IMR-90 (cell line): ENCODE measurements at places on chromosomes 2 and 18.

DNA sequence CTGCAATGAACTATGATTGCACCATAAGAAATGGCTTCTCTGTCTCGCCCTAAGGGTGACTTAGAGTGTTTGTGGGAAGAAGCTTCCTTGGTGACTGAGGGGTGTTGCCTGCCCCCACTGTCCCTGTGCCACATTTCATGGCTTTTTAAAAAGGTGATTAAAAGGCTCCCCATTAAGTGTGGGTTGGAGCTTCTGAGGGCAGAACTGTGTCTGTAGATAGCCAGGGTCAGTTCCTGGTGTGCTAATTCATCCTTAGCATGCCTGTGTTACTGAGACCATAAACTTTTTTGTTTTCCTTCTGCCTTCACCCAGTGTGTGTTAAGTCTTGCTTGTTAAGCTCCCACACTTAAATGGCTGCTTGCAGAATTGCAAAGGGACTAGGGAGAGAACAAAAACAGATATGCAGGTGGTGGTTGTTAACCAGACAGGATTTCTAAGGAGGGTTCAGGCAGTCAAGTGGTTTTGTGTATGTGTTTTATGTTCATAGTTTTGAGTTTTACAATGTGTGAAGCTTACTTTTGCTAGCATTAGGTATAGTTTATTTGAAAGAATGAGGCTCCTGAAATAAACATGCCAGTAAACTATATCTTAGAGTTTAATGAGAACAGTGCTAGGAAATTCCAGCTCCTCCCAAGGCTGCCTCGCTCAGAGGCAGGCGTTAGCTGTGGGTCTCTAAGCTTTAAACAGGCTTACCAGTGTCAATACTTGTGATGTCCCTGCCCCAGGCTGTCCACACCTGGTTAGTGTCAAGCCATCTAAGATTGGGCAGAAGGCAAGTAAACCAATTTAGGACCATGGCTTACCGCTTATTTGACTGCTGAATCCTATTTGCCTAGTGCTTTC is 14.5 kb downstream of the CERS6 start:
- DNase-seq, result no peak

DNA sequence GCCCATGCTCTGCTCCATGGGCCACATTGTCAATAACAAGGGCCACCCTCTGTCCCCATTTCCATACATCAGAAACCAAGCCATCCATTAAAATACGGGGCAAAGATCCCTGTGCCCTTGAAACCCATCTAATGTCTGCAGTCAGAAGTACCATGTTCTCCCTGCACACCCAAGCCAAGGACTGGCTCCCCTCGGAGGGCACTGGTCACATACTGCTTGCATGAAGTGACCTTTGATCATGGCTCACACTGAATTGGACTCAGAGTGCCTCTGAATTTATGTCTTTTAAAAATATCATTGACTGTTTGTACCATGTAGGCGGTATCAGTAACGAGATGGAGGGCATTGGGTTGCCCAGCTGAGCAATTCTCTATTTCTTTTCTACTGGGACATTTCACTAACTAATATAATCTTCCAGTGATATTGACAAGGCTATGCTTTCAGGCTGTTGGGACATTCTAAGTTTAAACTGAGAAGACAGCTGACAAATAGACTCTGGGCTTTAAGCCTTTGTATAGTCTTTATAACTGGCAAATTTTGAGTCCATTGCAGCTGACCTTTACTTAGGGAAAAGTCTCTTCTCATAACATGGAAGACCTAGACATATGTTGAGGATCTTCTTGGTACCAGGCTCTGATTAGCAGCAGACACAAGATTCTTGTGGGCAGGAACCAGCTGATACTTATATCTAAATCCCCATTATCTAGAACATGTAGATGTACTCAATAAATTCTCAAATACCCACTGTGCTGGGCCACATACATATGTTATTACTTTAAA is 214.3 kb downstream of the MYCN start:
- no peak for DNase-seq

DNA sequence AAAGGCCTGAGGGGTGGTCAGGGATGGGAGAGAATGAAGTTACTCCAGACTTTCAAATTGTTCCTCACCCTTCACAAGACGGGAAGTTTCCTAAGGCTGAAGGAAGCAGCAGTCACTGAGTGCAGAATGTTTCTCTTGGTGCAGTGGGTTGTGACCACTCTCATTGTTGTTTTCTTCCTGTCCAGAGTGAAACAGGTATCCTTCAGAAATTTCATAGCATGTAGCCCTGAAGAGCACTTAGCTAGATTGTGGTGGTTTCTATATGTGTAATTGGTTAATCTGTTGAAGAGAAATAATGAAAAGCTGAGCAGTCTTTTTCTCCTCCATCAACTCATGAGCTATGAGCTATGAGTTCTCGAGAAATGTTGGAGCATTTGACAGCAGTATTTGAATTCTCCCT is 96.8 kb downstream of the GPD2 start:
- DNase-seq, result no peak

DNA sequence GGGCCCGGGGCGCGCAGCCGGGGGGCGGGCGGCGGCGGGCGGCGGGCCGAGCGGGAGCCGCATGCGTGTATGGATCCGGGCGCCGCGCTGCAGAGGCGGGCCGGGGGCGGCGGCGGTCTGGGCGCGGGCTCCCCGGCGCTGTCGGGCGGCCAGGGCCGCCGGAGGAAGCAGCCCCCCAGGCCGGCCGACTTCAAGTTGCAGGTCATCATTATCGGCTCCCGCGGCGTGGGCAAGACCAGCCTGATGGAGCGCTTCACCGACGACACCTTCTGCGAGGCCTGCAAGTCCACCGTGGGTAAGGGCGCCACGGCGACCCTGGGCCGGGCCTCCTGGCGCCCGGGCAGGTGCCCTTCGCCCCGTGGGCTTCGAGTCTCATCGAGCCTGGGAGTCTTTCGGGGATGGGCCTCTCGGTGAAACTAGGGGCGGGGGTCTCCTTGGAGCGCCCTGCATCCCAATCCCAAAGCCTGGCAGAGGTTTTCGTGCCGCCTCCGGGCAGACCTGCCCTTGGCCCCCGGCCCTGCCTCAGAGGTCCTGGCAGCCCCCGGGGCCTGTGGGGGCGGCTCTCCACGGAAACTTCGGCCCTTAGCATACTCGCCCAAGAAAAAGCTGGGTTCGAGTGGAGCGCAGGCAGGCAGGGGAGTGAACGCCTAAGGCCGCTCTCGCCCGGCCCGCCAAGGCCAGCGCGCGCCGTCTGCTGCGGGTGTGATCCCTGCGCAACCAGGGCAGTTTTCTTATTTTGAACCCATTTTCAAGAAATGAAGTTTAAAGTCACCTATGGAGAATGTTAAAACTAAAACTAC is 622 bp downstream of the RAB12 start:
- DNase-seq, result no peak

GRCh38 chr18:10536280-10536679 is 10.5 kb downstream of the NAPG start:
- peak; percentile 44 for DNase-seq

DNA sequence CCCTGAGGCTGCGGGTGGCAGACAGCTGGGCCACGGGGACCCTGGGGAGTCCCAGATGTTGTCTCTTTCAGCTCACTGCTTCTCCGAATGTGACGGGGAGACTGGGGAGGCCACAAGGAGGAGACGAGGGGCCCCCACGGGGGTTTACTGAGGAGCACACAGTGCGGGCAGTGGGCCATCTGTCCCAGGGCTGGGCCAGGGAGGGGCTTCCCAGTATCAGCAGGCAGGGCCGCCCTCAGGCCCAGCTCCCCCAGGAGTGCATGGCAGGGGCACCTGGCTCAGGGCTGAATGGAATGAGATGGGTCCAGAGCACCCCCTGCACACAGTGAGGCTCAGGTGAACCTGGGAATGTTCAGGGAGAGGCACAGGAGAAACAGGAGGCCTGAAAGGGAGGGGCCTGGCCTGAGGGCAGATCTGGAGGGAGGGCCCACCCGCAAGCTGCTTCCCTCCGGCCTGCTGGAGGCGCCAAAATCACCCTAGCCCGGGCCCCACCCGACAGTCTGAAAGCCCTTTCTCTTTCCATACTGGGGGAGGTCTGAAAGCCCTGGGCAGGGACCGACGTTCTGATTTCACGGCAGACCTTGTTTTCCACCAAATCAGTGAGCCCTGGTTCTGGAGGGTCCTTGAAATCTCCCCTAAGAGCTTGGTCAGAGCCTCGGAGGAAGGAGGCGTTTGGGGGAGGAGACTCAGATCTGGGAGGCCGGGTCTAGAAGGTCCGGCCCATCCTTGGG is 35.5 kb upstream of the PTMA start:
- DNase-seq, result peak; percentile 32

DNA sequence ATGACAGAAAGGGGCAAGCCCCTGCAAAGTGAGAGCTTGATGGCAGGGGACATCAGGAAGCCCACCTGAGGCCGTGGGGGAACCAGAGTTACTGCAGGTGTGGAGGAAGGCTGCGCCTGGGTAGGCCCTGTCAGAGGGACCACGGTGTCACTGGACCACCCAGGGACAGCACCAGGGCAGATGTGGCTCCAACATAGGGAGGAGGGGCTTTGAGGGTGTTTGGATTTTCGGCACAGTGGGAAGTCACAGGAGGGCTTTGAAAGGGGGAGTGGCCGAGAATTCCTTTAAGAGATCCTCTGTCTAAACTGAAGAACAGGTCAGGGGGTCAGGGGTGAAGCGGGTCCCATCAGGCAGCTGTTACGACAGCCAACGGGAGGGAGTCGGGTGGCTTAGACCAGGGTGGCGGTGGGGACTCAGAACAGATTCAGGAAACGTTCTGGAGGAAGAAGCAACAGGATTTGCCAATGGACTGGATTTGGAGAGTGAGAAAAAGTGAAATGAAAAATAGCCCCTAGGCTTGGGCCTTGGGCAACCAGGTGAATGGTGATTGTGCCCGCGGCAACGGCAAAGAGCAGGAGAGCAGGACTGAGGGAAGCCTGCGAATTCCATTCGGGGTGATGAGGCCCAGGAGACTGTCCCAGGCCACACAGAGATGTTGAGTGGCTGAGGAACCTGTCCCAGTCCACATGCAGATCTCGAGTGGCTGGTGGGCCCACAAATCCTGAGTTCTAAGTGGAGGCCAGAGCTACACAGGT is 166.1 kb downstream of the LAMA1 start:
- DNase-seq, result no peak

DNA sequence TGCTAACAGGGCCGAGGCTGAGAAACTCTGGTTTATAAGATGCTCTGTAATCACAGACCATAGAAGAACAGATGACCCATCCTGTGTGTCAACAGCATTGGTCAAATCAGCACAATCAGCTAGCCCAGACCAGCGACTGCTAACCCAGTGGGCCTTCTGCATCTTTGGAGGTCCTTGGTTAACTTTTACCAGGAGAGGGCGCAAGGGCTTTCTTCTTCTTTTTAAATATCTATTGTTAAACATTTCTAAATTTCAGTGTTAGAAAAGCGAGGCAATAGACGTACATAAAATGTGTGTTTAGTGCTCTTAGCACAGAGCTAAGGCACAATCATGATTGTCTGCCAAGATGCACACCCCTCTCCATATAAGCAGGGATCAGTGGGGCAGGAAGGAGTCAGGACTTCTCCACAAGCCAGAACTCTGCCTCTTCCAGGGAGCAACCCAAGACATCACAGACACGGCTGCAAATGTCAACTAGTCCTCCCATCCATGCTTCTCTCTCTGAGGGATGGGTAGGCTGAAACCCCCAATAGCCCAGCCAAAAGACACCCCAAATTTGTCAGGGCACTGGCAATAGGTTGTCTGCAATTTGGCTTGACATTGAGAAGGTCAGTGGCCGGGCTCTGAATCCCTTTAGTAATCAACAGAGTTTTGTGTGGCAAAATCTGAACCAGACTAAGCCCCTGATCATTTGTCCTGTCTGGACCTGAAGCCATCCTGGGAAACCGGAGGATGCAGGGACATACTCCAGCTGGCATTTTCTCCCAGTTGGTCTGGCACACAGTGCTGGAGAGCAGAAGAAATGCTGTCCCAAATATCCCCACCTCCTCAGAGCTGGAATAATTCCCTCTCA is 188.2 kb downstream of the BCL2 start:
- DNase-seq, result peak; percentile 59

- peak; percentile 33 for DNase-seq
Measured at GRCh38 chr2:149739171-149739882, 151.8 kb upstream of the MMADHC start.

GRCh38 chr18:49082714-49083688 is 132.2 kb upstream of the SMAD7 start:
- no peak for DNase-seq

DNA sequence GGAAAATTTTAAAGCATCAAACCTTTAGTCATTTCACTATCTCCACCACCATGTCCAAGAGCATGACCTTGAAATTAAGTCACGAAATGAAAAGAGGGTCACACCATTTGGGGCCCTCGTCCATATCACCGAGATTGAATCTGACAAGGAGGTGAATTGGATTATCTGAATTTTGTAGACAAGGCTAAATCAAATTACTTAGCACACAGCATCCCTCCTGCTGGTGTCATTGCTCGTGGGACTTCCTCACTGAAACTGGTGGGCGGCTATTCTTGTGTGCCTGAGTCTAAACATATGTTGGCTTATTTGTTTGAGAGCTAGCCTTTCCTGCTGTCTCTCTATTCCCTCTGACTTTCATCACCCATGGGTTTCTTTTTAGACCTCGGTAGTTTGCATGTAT is 64.6 kb upstream of the CNGA3 start:
- DNase-seq, result no peak

GRCh38 chr2:228115-228514 is 35.7 kb downstream of the SH3YL1 start:
- no peak for DNase-seq

- DNase-seq, result no peak
Measured at GRCh38 chr2:228549441-228550007, 368.0 kb upstream of the SPHKAP start.

GRCh38 chr2:208570851-208571763 is 164.5 kb downstream of the PTH2R start:
- no peak for DNase-seq

GRCh38 chr2:165113414-165113813 is 90.4 kb downstream of the SCN3A start:
- peak; percentile 58 for DNase-seq

- peak; percentile 31 for DNase-seq
Measured at GRCh38 chr18:55323051-55323994, 264.7 kb downstream of the TCF4 start.

GRCh38 chr18:2881088-2881839 is 34.5 kb downstream of the EMILIN2 start:
- DNase-seq, result peak; percentile 88

DNA sequence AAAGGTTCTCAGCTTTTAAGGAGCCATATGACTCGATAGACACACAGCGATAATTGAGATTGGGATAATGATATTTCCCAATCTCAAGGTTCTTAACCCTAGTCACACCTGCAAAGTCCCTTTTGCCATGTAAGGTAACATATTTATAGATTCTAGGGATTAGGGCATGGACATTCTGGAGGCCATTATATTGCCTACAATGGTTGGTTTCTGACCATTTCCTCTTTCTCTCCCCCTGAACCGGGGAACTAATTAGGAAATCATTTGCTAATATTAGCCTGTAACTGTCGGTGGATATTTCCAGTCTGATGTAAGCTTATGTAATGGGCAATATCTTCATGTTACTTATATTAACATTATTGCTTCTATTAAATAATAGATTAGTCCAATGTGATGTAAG is 40.8 kb upstream of the ARHGAP15 start:
- no peak for DNase-seq

GRCh38 chr2:154640000-154640399 is 58.5 kb upstream of the KCNJ3 start:
- no peak for DNase-seq

DNA sequence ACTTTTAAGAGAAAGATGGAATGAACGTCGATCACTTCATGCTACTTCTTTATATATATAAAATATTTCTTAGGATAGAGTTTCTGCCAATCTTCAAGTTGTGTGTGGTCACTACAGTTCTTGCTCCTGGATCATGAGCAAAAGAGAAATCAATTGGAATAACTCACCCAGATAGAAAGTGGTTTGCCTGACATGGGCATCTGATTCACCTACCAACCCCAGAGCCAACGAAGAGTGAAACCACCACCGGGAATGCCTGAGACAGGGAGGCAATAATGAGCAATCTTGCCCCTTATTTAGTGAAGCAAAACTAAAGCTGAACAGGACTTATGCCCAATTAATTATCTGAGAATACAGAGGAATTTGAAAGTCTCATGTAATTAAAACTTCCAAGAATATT is 250.2 kb upstream of the REG3G start:
- no peak for DNase-seq
